ENCODE measurements at places on chromosomes 5 and 9.

DNA sequence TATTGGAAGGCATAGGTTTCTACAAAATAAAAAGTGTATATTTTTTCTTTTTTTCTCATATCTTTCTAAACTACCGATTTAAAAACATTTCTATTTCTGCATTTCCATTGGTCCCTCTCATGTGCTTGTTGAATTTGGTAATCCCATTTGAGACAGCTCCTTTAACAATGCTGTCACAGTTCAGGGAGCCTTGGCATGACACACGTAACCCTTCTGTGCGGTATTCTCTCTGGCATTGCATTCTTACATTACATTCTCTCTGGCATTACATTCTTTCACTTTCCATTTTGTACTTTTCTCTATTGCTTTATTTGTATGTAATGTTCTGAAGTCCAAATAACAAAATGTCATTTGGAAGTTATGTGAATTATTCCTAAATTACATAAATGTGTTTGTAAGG lies 150.7 kb upstream of the RASGRF2 start:
- DNase-seq: no peak

DNA sequence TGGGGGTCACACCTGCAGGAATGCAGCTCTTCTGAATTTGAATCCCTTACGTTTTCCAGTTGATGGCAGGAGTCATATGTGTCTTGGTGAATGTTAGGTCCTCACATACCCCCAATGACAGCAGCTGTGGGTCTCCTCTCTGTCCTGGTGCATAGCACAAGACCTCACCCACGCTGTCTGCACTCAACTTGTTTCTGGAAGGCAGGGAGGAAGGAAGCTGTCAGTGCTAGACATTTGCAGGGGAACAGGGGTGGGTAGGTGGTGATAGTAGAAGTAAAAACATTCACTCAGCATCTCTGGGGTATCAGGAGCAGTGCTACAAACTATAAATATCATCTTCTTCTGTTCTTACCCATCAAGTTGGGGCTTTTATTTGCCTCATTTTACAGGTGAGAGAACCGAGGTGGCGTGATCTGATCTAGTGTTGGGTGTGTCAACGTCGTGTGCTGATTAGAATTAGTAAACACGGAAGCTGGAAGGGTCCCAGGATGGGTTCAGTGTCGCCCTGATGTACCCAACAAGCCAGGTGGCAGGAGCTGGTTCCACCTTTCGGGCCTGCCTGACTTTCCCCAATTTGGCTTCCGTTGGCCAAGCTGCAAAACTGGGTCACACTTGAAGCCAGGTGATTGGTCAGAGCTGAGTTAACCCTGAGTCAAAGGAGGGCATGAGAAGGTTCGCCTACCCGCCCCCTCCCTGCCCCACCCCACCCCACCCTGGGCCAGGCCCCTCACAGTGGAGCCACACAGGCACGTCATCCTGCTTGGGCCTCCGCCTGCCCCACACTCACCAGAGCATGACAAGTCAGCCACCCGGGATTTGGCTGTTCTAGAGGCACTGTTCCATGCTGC lies 15.8 kb downstream of the ERGIC1 start:
- no peak for DNase-seq

DNA sequence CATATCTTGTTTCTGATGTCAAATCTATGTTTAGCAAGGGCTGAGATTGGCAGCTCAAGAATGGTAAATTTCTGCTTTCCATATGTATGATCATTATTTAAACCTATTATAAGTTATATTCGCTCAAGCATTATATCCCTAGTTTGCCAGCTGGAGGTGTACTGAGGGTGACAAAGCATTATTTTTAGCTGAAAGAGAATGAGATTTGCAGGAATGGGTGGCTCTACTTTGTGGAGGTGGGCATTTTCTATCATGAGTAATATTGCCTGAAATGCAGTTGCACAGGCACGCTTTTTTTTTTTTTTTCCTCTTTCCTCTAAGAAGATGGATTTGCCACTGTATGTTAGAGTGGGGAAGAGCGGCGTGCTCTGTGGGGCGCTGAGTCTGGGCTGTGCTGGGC lies 393.8 kb downstream of the EBF1 start:
- DNase-seq: no peak

- no peak for DNase-seq
Observed at GRCh38 chr5:123813937-123814624, 302.1 kb downstream of the CSNK1G3 start.

- no peak for DNase-seq
Observed at GRCh38 chr9:101235105-101235866, 149.5 kb downstream of the BAAT start.

DNA sequence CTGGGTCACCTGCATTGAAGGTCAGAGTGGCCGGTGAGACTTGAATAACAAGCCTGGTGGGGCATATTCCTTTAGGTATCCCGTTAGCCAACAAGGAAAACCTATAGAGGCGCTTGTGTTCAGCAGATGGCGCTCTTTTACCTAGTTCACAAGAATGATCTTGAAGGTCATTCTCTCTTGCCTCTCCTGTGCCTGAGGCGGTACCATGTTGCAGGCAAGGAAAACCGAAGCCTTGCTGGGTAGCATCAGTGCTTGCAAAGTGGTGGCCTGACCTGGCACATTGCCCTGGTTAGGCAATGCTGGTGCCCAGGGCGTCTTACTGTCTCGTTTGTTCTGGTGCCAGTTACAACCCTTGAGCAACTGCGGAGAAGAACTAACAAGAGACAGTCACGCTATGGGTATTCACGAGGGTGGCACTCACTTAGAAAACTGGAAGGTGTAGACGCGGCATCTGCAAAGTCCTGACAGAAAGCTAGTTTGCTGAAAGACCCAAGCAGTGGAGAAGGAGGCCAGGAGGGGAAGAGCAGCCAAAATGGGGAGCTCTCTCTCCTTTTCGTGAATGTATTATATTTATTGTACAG lies 56.7 kb downstream of the AOPEP start:
- DNase-seq: peak; percentile 8

DNA sequence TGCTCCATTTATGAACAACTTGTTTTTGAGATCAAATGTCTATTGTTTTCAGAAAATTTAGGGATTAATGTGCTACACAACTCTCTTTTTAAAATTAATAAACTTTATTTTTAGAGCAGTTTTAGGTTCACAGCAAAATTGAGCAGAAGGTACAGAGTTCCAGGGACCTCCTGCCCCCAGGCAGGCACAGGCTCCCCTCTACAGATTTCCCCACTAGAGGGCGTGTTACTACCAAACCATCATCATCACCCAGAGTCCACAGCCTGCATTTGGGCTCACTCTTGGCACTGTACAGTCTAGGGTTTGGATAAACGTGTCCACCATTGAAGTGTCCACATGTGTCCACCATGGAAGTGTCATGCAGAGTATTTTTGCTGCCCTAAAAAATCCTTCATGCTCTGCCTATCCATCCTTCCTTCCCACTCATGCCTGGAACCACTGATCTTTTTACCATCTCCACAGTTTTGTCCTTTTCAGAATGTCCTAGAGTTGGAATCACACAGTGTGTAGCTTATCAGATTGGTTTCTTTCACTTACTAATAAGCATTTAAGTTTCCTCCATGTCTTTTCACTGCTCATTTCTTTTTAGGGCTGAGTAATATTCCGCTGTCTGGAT lies 61.7 kb downstream of the MRPL36 start:
- DNase-seq: peak; percentile 10

DNA sequence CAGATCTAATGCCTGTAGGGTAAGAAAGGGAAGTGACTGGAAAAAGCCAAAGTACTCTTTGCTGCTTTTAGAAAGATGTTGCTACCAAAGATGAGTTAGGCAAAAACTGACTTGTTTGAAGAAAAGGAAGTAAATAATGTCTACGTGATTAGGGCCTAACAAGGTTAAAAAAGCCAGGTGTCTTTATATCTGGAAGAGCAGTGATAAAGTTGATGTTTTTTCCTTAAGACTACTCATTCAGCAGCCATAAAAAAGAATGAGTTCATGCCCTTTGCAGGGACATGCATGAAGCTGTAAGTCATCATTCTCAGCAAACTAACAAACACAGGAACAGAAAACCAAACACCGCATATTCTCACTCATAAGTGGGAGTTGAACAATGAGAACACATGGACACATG lies 13.5 kb upstream of the AMACR start:
- DNase-seq: no peak

DNA sequence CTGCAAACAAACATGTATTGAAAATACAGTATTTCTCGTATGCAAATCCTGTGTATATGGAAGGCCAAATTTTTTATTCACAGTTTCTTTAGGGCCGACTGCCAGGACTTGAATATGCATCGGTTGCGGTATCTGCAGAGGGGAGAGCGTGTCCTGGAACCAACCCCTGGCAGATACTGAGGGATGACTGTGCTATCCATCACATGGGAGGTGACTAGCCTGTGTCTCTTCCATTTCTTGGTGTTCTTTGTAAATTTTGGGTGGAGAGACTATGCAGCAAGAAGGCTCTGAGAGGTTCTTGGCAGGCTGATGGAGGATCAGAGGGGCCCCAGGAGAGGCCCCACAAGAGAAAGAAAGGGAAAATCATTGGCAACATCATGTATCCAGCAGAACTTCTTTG lies 384.3 kb downstream of the YTHDC2 start:
- DNase-seq: no peak

- peak; percentile 60 for DNase-seq
Observed at GRCh38 chr5:178234750-178235587, 2.4 kb upstream of the PHYKPL start.

DNA sequence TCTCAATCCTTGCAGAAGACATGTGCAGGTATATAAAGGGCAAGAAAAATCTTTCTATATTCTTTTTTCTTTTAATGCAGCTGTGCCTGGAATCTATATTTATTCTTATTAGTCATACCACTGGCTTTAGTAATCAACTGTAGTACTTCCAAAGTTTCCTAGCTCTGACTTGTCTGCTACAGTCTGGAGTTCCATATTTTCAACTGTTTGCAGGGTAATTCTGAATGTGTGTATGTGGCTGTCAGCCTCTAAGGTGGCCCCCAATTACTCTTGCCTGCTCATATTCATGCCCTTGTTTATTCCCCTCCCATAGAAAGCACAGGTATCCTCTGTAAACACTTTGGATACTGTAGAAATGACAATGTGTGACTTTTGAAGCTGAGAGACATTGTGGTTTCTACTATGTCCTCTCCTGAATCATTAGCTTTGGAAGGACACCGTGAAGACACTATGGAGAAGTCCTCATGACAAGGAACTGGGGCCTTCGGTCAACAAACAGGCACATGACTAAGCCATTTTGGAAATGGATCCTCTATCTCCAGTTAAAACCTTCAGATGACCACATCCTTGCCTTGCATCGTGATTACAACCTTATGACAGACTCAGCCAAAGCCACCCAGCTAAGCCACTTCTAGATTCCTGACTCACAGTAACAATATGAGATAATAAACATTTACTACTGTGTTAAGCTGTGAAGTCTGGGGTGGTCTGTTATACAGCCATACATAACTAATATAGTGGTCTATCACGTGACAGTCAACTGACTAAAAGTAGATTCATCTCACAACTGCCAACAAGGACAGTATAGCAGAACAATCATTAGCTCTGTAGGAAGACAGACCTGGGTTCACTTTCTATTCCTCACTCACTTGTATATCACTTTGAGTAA lies 49.5 kb upstream of the SUSD1 start:
- DNase-seq: no peak

DNA sequence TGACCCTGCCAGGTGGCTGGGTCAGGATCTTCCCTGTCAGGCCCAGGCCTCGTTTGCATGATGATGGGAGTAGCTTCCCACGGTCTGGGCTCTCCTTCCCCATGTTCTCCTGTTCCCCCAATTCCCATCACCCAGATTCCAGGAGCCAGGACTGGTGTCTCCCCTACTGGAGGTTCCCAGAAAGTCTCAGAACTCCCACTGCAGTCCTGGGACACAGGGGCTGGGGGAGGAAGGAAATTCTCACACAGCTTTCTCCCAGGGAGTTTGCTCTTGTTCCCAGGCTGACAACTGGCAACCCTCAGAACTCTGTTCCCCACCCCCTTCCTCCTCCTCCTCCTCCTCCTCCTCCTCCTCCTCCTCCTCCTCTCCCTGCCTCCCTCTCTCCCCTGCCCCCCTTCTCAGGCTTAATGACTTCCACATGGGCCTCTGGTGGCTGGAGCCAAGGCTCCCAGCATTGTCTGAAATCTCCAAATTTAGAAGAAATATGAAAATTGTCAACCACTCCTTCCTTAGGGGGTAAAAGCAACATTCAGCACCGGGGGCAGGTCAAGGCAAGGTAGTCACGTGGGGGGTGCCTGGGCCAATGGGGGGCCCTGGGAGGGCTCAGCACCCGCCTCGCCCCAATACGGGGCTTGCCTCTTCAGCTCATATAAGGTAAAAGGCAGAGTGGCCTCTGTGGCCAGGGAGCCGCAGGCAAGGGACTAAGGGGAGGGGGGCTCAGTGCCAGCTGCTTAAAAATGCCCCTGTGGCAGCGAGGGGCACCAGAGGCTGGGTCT lies 27.3 kb upstream of the IL17B start:
- no peak for DNase-seq

DNA sequence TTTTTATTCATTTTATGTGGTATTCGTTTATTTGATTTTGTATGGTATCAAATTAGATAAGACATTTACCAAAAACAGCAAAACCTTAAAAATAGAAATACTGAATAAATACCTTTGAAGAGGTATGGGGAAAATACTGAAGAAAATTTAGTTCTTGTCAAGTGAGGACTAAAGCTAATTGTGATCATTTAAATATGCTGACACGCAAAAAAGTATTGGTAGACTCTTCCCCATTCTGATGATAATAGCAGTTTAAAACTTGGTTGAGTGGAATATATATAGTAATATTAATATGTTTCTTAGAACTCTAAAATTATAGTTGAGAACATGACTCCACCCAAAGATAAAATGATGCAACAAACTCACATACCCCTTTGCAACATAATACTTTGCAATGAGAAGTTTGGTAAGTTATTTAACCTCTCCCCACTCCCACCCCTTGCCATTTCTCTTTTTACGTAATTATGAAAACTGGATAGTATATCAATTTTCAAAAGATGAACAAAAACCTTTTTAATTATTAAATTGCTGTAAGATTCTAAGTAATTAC lies 30.1 kb upstream of the SNX24 start:
- no peak for DNase-seq

- no peak for DNase-seq
Observed at GRCh38 chr5:132684922-132685720, 11.3 kb downstream of the IL4 start.

GRCh38 chr5:145906401-145906800 lies 30.0 kb upstream of the SH3RF2 start:
- DNase-seq: no peak

DNA sequence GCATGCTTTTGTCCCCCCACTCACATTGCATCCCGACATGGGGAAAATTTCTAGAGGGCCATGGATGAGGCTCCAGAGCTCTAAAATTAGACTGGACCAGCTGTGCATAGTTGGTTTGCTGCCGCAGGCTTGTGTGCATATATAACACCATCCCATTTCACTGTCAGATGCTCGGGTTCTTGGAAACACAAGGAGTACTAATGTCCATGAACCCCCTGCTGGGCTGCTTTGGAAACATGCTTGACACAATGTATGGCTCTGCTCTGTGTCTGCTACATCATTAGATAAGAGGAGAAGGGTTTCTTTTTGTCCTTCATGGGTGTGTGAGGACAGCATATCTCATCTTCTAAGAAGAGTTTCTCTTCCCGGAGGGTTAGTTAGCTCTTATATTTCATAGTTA lies 292.1 kb upstream of the RORB start:
- no peak for DNase-seq

GRCh38 chr9:75626860-75627259 lies 263.6 kb upstream of the PCSK5 start:
- DNase-seq: no peak

All from T follicular helper cell (primary cell).